CD4-positive, alpha-beta T cell treated with Interleukin-6 for 4 hours (primary cell): ENCODE measurements at places on chromosomes 1 and 21.

DNA sequence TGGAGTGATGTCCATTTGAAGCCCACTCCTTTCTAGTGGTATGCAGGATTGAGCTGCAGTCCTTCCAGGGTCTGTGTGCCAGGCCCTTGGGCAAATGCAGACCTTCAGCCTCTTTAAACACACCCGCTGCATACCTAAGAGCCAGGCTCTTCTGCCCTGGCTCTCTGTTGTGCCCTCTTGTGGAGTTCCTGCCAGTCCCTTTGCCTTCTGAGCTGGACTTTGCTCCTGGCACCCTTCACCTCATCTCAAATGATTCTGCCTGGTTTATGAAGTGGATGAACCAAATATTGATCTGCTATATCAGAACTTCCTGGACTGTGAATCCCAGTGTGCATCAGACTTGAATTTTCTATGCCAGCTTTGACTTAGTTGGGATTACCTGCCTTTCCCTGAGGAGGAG is 158.8 kb downstream of the URB2 start:
- no peak for DNase-seq

GRCh38 chr1:226063977-226064815 is 1.7 kb downstream of the H3-3A start:
- no peak for DNase-seq

DNA sequence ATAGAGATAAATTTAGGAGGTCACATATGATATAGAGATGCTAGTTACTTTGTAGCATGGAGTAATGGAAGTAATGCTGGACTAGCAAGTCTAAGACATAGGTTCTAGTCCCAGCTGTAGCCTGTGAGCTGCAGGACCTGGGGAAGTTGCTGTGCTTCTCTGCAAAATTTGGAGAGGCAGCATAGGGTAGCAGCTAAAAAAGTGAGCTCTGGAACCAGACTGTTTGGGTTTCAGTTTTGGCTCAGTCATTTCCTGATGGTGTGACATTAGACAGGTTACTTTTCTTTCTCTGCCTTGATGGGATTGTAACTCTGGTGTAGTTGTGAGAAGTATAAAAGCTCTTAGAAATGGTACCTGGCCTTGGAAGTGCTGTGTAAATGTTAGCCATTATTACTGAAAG is 3.3 kb downstream of the METTL13 start:
- DNase-seq, result no peak

GRCh38 chr1:31752258-31752657 is 11.9 kb downstream of the ADGRB2 start:
- DNase-seq, result no peak

GRCh38 chr1:46587069-46587468 is 17.0 kb downstream of the MKNK1 start:
- DNase-seq, result no peak

- DNase-seq, result no peak
Observed at GRCh38 chr1:234926264-234926558, 202.4 kb downstream of the TOMM20 start.

DNA sequence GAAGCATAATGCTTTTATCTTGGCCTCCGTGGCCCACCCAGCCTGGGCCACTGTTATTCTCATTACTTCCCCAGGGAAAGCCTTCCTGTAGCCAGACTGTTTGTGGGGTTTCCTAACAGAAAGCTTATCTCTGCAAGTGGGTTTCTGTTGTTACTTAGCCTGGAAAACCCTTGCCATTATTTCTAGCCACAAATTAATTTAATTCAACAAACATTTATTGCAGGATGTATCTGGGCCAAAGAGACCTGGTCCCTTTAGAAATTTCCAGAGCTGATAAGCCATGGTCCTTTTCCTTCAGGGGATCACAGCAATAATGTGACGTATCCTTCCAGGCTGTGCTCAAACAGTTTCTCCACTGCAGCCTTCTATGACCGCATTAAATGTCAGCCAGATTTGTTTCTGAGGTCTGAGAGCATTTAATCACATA is 20.9 kb downstream of the TNN start:
- no peak for DNase-seq

- no peak for DNase-seq
Observed at GRCh38 chr1:47627471-47628370, 189.9 kb downstream of the FOXD2 start.

- DNase-seq, result no peak
Observed at GRCh38 chr1:159827102-159827490, 423 bp downstream of the SLAMF8 start.

DNA sequence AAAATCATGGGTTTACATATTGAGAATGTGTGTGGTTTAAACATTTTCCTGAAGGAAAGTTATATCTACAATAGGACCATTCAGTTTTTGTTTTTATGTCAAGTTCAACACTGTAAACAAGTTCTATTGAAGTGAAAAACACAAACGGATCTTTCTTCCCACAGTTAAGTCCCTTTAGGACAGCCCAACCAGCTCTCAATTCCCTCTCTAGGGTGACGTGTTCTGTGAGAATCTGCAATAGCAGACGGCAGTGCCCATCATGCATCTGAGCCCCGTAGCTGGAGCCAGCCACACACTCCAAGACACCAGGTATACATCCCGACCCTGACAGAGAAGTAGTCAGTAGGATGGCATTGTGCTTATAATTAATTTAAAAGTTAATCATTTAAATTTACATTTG is 26.3 kb upstream of the IVNS1ABP start:
- no peak for DNase-seq

DNA sequence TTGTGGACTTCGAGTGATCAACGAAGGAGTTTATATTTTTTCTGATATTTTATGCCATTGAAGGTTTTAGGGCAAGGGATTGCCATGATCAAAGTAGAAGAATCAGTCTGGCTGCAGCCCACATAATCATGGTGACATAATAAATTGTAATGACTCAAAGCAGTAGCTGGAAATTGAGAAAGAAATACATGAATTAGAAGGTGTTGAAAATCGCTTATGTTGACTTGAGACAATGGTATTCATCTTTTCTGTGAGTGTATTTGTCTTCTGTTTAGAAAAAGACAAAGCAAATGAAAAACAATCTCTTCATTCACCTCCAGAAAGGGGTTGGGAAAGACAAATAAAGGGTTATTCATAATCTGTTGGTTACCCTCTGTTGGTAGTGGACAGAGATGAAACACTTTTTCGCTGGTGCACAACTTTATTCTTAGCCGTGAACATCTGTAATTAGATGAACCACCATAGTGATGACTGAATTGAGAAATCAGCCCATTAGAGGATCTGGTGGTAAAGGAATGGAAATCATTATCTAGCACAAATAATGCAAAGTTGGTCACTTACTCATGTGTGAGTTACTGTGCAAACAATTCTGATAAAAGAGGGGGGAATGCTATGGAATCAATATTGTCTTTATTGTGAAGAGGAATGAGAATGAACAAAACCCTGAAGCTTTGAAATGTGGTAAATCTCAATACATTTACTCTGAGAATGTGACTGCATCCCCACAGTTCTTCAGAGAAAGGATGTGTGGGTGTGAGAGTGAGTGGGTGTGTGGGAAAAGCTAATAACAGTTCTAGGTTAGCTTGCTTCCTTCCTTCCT is 121.8 kb downstream of the NTNG1 start:
- no peak for DNase-seq

DNA sequence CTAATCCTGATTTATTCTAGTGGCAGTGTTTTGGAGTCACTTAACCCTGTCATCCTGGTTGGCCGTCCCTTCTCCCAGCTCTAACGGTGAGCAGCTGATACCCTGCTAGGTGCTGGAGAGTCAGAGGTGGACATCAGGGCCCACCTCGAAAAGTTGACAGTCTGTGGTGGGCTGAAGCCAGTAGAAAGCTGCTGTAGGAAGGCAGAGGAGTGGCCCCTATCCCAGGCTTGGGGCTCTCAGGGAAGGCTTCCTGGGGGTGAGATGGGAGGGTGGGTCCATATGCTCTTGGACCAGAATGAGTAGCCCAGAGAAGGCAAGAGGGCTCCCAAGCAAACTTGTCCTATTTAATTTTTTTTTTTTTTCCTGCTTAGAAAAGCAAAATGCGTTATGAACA is 475 bp upstream of the RPL5 start:
- DNase-seq, result no peak

DNA sequence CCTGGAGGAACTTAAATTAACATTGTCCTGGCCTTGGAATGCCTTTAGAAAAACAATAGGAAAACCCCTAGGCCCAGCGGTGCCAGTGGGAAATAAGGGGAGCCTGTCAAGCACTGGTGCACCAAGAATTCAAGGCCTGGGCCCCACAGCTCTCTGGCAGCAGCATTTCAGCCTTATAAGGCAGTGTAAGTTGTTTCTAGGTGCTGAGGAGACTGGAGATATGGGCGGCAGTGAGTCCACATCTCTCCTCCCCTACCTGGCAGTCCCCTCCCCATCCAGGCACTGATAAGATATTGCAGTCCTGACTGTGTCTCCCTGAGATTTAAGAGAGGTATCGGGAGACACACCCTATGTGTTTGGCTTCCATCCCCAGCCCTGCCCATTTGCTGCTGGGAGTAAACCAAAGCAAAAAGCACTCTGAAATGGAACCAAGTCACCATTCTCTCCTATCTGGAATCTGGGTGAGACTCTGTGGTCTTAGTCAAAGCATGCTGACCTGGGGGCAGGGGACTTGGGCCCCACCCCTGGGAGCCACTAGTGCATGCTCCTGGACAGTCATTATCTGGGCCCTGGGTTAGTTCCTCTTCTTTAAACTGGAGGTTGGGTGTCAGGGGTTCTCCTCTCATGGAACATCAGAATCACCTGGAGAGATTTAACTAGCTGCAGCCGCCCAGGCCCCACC is 30.5 kb downstream of the DEGS1 start:
- DNase-seq, result no peak

DNA sequence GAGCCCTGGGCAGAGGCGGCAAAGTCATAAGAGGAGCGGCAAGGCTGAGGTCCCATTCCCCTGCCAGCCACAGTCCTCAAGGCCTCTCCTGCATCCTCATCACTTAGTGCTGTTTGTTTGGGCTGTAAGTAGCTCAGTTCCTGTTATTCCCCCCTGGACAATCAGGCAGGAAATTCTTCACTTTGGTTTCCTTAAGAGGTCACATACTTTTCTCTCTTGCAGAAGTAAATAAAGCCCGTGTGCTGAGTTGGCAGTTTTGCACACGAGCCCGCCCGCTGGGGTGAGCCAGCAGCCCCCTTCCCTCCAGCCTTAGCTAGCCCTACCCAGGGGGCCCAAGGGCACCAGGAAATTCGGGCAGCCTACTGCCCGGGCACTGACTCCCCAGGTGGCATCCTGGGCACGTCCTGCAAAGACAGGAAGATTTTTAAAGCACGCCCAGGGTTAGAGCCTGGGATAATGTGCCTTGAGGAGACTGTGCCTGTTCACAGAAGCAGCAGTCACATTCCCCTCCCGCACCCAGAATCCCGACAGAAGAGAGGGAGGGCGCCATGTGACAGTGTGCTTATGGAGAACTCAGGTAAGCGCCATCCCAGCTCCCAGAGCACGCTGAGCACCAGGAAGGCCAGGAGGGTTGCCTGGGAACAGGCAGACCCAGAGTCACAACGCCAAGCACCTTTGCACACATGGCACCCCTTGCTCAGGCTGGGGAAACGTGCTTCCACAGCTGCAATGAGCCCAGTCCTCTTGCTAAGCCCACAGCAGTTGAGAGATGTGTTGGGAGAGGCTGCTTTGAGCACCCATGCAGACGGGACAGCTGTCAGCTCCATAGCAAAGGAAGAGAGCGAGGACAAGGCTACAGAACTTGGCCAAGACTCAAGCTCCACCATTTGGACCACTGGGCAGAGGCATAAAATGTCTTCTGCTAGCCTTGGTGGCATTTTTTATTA is 144.5 kb upstream of the TMEM51 start:
- no peak for DNase-seq

- DNase-seq, result peak; percentile 29
Observed at GRCh38 chr1:145995148-145995881, 1.1 kb downstream of the TXNIP start.

- DNase-seq, result no peak
Observed at GRCh38 chr1:190373705-190374336, 103.8 kb downstream of the BRINP3 start.

DNA sequence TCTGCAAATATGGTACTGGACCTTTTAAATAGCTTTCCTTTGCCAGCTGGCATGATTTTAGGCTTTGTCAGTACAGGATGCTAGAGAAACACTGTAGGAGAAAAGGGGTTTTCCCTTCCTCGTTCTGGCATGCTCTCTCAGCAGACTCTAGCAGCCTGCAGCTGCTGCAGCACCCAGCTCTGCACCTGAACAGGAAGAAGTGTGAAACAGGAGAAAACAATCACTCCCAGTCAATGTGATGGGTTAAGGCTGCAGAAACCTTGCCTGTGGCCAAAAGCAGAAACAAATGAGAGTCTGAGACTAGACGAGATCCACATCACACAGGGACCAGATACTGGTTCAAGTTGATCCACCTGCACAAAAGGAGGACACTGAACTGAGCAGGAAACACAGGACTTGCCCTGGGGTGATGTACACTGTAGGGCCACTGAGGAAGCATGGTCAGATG is 21.2 kb downstream of the OVGP1 start:
- peak; percentile 68 for DNase-seq

GRCh38 chr1:30366911-30367310 is 356.5 kb downstream of the MATN1 start:
- no peak for DNase-seq

DNA sequence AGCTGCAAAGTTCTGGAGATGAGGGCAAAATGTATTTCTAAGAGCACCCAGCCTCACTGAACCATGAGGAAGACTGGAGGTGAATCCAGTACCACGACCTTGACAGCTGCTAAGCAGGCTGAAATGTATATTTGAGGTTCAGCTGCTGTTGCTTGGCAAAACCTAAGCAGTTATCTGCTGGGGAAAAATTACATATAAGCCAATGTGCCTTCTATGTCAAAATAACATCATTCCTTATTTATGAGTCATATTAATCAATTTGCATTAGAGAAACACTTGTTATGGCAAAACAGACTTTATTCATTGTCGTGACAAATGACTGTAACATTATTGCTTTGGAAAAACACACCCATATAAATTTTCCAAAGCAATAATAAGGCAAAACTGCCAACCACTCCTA is 560.5 kb upstream of the NR5A2 start:
- no peak for DNase-seq

- no peak for DNase-seq
Observed at GRCh38 chr1:222777977-222778376, 36.9 kb upstream of the DISP1 start.

- peak; percentile 30 for DNase-seq
Observed at GRCh38 chr1:21322681-21323016, 32.4 kb upstream of the ECE1 start.

- no peak for DNase-seq
Observed at GRCh38 chr1:31801458-31801857, 14.4 kb downstream of the SPOCD1 start.

DNA sequence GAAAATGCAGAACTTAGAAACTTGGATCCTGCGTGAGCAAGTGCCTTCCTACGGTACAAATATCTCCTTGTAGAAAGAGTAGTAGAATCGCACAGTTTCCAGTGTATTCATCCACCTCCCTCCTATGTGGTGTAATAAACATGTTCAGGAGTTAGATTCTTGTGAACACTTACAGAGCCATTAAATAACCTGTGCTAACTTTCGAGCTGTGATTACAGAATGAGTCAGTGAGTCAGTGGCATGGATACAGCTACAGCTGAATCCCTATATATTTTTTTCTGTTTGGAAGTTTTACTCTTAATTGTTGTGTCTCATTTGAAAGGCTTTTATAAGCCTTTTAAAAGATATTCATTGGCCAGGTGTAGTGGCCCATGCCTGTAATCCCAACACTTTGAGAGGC is 148.7 kb downstream of the EDEM3 start:
- no peak for DNase-seq

GRCh38 chr1:214550013-214550856 is 1.2 kb downstream of the PTPN14 start:
- no peak for DNase-seq

GRCh38 chr1:214587165-214587564 is 15.8 kb upstream of the CENPF start:
- no peak for DNase-seq
